Activated T-cell treated with anti-CD3 and anti-CD28 coated beads, Interleukin-2, amount 50 U/mL, for 48 hours (primary cell): ENCODE measurements at places on chromosomes 6 and 20.

- no peak for DNase-seq
Observed at GRCh38 chr6:55108134-55109130, 65.9 kb upstream of the HCRTR2 start.

DNA sequence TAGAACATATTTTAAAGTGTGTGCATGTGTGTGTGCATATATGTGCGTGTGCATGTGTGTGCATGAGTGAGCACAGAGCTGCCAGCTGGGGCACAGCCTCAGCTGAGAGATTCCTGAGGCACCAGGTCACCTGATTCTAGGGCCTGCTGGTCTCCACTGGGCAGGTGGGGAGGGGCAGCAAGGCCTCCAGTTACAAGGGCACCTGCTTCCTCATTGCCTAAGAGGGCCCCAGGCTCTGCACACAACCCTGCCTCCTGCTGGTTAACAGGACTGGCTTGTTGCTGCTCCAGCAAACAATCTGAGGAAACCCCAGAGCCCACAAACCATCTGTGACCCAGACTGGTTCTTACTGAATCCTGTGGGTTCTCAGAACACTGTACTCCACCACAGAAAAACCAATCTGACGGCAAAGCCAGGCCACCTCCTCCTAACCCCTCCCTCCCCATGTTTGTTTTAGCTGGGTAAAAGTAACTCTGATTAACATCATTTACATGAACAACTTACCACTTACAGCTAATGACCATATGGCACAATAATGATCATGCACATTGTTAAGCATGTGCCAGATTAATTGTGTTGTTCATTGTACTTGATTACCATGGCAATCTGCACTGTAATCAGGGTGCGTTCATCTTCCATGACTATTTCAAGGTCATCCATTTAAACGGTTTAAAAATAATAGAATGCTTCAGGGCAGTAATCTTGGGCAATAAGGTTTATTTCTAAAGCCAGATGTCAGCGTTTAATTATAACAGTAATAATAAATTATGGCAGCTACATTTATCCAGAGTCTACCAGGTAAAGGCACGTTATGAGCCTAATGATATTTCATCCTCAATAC lies 23.1 kb upstream of the UBE2J1 start:
- peak; percentile 54 for DNase-seq

DNA sequence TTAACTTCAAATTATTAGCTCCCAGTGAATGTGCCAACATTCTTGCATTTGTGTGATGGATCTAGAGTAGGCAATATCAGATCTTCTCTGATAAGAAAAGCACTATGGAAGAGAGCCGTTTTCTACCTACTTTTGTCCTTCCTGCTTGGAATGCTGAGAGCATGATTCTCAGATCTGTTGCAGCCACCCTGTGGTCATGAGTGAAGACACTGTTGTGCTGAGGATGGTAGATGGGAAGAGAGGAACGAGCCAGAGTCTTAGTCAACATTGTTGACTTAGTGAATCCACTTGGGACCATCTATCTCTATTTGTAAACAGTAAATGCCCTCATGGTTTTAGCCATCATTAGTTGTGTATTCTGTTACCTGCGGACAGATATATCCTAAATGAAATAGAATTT lies 202.6 kb downstream of the CD109 start:
- DNase-seq: no peak

GRCh38 chr20:22789676-22790075 lies 205.3 kb upstream of the FOXA2 start:
- no peak for DNase-seq

DNA sequence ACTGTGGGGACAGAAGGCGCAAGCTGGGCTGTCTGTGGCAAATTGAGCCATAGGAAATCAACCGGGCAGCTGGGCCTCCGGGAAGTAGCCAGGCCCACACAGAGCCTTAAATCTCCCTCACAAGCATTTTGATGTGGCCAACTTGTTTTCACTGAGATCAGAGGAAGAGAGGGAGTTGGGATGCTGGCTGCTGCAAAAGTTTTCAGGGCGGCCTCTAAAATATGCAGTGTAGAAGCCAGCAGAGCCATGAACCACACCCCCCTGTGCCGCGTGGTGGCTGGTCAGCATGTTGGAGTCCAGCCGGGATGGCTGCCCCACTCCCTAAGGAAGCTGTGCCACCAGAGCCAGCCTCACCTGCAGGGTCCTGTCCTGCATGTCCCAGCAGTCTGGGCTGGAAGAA lies 167.4 kb downstream of the CDC5L start:
- no peak for DNase-seq

- no peak for DNase-seq
Observed at GRCh38 chr6:313917-314316, 21.6 kb downstream of the DUSP22 start.

DNA sequence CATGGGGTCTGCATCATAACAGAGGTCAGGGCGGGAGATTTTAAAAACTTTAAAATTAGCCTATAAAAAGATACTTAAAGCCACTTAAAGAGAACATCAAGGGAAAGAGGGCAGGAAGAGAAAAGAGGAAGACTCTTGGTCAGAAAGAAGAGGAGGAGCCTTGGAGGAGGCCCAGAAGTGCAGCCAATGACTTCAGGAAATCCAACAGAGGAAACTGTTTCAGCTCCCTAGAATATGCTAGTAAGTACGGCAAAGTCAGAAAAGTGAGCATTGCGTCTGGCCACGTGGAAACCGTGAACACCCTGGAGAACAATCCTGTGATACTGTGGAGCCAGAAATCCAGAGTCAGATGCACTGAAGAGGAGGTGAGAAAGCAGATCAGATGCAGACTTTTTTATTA lies 22.5 kb upstream of the NHSL1 start:
- DNase-seq: no peak

- no peak for DNase-seq
Observed at GRCh38 chr6:161168281-161168891, 105.5 kb downstream of the AGPAT4 start.

DNA sequence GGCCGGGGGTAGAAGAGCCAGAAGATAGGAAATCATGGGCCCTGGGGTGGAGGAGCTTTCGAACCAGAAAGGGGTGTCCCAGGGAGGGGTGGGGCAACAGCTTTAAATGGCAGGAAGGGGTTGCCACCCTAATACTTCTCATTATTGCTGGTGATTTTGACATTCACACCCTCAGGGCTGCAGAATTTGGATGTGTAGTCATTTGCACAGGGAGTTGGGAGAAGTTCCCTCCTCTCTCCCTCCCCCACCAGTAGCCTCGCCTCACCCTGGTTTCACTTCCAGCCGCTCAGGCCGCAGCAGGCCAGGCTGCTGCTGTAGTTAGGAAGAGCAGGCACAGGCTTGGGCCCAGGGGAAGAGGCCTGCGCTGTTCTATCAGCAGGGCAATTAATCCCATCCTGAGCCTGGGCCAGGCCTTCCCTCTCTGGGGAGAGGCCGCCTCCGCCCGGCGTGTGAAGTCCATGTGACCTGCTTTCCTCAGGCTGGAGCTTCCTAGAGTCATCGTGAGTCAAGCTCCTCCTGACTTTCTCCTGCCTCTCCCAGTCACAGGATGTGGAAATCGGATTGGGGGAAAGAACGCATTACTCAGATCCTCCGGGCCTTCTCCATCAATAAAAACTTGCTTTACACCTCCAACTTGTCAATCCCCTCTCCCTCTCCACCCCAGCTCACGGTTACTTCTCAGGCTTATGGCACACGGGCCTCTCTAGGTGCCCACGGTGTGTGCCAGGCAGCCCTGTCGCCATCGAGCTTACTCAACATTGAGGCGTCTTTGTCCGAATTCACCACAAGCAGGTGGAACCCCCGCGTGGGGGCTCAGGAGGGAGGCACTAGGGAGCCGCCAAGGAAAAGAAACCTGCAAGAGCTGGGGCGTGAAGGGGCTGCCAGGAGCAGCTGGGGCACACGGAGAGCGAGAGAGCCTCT lies 7.8 kb downstream of the ADTRP start:
- peak; percentile 13 for DNase-seq

- DNase-seq: peak; percentile 3
Observed at GRCh38 chr20:44916586-44916985, 6.7 kb downstream of the PABPC1L start.

DNA sequence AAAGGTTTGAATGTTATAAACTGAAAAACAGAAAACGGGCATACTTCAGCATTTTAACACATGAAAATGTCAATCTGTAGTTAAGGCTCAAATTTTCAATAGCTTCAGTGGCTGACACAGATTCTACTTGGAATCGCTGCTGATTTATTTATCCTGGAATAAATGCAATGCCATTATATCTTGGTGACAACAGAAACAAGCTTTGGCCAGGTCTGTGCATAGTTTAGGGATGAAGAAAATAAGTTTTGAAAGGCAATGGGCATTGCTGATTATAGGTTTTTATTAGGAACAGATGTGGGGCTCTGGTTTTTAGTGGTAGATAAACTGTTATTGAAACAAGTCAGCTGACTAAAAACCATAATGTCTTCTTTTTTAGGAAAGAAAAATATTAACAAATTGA lies 96.8 kb upstream of the SOX4 start:
- no peak for DNase-seq

DNA sequence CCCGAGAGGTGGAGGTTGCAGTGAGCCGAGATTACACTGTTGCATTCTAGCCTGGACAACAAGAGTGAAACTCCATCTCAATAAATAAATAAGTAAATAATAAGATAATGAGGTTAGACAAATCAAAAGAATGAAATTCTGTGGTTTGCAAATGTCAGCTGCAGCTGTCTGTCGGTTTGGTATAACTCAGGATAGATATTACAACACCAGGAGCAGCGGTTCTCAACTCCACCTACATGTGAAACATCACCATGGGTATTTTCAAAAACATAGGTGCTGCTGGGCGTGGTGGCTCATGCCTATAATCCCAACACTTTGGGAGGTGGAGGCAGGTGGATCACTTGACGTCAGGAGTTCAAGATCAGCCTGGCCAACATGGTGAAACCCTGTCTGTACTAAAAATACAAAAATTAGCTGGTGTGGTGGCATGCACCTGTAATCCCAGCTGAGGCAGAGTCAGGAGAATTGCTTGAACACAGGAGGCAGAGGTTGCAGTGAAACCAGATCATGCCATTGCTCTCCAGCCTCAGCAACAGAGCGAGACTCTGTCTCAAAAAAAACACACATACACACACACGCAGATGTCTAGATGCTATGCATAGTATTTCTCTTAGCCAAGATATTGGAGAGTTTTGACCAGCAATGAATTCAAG lies 126.1 kb upstream of the LAMP5 start:
- no peak for DNase-seq

DNA sequence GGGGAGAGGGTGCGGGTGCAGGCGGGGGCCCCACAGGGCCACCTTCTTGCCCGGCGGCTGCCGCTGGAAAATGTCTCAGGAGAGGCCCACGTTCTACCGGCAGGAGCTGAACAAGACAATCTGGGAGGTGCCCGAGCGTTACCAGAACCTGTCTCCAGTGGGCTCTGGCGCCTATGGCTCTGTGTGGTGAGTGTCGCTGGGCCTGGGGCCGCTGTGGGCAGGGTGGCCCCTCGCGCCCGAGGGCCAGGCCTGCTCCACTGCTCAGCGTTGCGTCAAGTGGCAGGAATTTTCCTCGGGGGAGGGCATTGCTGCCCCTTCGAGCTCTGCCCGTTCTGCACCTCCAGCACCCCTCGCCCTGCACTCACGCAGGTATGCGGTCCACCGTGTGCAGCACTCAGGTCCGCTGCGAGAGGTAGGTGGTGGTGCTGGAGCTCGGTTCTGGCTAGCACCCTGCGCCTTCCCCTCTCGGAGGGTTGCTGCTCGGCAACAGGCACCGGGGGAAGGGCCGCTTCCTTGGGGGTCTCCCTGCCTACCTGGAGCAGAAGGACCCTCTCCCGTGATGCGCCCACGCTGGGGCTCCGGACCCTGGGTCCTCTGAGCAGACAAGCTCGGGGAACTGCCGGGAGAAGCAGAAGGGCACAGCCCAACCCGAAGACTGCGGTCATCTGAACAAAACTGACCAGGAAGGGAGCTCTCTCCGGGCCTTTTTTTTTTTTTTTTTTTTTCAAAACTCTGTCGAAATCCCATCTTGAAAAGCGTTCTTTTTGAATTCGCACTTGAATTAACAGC lies 674 bp downstream of the MAPK14 start:
- peak; percentile 63 for DNase-seq

DNA sequence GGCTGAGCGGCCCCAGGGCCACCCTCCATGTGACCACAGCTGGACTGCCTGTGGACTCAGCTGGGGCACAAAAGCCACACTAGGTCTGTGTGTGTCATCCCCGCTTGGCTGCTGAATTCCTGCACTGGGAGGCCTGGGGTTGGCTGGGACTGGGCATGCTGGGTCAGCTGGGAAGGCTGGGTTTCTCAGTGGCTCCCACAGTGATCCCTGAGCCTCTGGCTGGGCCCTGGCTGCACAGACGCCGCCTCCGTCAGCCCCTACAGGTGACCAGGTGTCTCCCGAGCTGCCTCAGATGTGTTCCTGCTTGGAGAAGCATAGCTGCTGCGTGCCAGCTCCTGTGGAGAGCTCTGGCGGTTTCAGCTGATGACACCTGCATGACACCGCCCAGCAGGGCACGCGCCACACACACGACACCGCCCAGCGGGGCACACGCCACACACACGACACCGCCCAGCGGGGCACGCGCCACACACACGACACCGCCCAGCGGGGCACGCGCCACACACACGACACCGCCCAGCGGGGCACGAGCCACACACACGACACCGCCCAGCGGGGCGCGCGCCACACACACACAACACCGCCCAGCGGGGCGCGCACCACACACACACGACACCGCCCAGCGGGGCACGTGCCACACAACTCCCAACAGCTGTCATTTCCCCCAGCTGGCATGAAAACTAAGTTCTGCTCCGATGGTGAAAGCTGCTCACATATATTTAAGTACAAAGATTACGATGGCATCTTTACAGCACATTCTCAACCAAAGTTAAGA lies 88.8 kb downstream of the TAF4 start:
- DNase-seq: no peak

DNA sequence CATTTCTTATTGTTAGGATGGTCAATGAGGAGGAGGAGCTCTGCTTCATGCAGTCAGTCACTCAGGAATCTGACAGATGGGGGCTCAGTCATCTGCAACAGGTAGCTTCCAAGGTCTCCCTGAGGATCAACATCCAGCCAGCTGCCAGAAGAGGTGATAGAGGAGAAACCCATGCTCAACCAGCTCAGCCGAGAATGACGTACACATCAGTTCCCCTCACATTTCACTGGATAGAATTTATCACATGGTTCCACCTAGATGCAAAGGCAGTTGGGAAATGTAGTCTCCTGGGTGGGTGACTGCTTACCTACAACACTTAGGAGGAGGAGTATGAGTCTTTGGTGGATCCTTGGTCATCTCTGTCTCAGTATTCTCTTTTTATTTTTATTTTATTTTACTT lies 144.5 kb downstream of the CEBPB start:
- no peak for DNase-seq

DNA sequence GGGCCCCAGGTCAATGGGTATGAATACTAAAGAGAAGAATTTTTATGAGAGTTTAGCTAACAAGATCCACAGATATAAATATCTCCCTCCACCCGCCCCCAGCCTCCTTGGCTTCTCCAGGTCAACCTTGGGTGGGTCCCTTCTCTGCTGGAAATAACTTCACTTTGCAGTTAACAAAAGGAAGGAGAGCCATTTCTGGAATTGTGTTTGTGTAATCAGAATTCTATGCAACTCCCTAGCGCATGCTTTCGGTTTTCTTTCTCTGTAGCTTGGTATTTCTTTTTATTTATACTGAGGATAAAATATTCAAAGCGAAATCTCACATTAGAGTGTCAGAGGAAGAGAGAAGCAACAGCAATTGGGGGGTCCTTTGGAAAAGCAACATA lies 27.1 kb downstream of the RIPOR2 start:
- DNase-seq: no peak

- DNase-seq: no peak
Observed at GRCh38 chr6:135191508-135192255, 10.6 kb downstream of the MYB start.

- DNase-seq: no peak
Observed at GRCh38 chr20:52031563-52032303, 159.8 kb downstream of the ZFP64 start.

GRCh38 chr6:2554651-2555260 lies 196.0 kb downstream of the MYLK4 start:
- DNase-seq: no peak
